ENCODE measurements at places on chromosomes 3 and 15.

DNA sequence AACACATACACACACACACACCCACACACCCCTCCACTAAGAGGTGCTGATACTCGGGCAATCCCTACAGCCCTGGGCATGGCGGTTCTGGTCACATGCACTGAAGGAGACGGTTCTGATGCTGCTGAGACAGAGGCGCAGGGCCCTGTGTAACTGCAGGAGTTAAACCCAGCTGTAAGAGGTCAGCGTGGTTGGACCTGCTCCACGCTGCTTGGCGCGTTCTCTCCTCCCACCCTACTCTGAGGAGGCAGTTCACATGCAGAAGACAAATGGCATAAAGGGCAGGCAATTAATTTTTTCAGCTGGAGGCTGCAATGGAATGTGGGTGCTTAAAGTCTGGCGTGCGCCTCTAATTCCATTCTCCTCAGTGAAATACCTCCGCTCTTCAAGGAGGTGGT is 35.2 kb downstream of the GRK7 start:
- DNase-seq: no peak

DNA sequence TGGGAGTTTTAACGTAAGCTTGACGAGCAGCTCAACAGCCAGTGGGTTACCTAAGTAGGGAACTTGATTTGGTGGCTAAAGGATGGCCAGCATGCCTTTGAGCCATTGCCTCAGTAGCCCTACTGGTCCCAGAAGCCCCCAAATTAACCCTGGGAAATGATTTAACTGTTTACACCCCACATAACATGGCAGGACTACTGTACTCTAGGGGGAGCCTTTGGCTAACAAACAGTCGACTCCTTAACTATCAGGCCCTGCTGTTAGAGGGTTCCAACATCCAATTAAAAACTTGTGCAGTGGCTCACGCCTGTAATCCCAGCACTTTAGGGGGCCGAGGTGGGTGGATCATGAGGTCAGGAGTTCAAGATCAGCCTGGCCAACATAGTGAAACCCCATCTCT is 9.4 kb upstream of the SMCO1 start:
- no peak for DNase-seq

DNA sequence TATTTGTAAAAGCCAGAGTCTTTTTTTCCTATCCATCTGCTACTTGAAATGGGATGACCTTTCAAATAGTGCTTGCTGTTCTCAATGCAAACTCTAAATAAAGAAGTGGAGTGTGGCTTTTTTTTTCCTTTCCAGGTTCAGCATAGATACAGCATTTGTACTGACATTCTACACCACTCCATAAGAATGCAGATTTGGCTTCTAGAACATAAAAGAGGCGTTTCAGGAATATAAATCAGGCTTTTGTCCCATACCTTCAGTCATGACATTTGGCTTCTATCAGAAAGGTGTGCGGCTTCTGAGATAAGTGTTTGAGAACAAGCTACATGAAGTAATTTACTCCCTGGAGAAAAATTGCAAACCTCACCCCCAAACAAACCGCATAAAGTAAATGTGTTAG is 553.1 kb downstream of the FHIT start:
- no peak for DNase-seq

- no peak for DNase-seq
These were observed 31.1 kb downstream of the ACKR4 start for GRCh38 chr3:132628157-132628556.

GRCh38 chr15:61382927-61383326 is 153.8 kb upstream of the RORA start:
- no peak for DNase-seq

DNA sequence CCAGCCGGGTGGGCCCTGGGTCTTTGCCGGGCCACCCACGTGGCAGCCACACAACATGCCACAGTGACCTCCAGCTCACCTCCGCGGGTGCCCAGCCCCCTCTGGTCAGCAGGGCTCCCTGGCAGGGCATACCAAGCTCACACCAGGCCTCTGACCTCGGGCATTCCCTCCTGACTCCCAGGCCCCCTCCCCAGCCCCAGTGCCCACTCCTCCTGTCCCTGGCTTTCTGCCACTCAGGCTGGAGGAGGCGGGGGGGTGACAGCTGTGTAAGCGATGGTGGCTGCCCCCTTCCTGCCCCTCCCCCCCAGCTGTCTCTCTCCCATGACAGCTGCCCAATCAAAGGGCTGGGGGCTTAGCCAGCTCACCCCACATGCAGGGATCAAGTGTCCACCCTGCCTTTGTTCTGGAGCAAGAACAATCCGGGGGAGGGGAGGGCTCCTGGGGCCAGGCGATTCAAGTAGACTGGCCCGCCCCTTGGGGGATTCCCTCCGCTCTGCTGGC is 3.3 kb downstream of the PCBP4 start:
- DNase-seq: no peak

DNA sequence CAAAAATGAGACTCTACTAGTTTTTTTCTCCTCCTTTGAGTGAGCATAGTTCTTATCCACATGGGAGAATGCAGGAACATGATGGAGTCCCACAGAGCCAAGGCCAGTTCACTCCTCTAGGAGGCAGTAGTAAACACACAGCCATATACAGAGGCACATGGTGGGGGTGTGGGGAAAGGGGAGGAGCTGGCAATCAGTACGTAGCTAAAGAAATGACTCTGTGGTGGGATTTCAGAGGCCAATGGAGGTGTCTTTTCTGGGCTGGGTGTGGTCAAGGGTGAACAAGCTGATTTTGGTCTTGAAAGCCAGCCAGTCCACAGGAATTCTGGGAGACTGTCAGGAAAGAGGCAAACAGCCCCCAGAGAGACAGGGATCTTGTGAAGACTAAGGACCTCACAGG is 6.6 kb upstream of the RAB11A start:
- peak; percentile 28 for DNase-seq

DNA sequence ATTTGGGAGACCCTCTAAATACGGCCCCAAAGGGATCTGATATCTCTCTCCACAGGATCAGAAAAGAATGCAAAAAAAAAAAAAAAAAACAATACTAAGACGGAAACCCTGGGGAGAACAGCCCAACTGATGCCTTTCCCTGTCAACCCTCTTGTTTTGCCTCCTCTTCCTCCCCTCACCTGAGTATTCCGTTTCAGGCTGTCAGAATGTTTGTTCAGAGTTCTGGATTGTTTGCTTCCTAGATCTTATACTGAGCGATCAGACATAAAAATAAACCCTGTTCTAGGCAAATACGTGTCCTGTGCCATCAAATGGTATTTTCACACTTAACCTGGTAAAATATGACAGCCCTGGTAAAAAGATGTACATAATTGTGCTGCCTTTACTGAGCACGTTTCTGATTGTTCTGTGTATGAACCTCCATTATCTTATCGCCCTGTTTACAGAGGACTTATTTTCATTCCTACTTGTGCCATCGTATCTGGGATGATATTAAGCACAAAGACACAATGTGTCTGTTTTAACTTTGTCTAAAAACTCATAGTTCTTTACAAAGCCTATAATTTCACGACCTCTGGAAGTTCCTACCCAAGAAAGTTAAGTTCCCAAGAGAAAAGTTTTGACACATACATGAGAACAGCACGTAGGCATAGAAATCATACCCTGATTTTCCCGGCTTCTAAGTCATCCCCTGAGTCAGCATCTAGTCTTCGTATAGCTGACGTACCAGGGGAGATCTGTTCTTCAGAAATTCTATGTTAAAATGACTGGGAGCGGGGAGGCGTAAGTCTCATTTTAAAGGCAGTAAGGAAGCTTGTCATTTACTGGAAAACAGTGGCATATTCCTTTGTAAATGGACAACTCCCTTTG is 856 bp downstream of the ZBTB38 start:
- DNase-seq: no peak

- no peak for DNase-seq
These were observed 148.6 kb downstream of the SUCNR1 start for GRCh38 chr3:152021951-152022461.

DNA sequence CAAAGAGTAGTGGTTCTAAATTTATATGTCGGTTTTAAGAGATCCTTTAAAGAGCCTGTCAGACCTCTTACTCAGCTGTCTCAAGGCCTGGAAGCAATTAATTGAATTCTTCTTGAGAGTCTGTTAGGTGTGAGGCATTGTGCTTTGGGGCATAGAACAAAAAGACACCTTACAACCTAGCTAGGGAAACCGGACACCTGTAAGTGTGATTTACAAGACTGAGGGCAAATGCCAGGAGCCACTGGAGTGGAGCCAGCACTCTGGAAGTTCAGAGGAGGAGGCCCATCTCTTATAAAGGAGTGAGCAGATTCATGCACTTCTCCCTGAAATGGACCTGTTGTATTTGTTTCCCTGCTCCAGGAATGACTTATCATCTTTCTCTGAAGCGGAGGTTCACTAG is 97.7 kb upstream of the NUDT16 start:
- no peak for DNase-seq

DNA sequence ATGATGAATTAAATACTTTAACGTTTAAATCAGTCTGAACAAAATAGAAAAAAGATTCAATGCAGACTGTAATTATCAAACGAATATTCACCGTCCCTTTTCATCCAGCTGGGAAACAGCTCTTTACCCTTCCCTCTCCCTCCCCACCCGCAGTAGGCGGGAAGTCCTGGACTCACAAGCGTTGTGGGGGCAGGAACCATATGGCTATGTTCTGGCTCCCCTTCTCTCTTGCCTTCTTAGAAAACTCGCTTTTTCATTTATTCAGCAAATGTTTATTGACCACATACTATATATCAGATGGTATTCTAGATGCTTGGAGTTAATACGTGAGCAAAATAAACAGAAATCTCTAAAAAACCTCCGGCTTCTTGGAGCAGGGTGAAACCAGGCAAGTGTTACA is 715 bp upstream of the SCAPER start:
- no peak for DNase-seq

DNA sequence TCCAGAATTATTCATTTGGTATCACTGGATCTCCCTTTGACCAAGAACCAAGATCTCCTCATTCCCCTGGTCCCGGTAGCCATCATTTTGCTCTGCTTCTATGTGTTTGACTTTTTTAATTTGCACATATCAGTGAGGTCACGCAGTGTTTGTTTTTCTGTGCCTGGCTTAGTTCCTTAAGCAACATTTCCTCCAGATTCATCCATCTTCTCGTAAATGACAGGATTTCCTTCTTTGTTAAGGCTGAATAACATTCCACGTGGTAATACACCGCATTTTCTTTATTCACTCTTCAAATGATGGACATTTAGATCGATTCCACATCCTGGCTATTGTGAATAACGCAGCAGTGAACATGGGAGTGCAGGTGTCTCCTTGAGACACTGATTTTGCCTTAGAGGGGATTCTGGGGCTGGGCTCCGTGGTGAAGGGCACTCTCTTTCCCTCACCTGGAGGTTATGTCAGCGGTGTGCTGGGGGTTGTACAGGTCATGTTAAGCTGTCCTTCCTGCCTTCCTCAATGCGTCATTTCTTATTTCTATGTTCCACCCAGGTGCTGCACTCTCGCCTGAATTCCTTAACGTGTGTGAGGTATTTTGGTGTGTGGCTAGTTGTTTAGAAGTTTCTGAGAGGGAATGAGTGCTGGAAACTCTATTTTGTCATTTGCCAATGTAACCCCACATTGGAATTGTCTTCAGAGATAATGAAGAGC is 212.2 kb downstream of the LPP start:
- no peak for DNase-seq

DNA sequence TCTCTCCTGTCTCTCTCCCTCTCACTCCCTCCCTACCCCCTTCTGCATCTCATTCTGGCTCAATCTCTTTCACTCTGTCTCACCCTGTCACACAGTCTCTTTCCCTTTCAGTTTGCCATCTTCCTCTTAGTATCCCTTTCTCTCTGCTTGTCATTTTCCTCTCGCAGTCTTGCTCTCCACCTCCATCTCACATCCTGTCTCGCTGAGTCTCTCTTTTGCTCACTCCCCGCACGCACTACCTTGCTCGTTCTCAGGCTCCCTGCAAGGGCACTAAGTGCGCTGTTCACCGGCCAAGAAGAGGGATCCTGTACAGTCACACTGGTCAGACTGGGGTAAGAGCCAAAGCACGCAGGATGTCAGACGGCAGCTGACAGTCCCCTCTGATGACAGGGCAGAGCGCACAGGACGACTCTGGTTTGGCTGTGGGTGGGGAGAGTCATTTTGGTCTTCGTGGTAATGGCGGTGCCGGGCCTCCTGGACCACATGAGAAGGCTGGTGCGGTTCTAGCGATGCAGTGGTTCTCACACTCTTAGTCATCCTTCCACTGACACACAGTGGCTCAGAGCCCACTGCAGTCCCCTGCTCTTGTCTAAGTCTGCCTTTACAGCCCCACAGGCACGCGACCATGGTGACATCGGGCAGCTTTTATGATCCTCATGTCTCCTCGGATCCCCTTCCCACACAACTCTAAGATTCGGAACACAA is 356.8 kb downstream of the FOXP1 start:
- DNase-seq: peak; percentile 54

DNA sequence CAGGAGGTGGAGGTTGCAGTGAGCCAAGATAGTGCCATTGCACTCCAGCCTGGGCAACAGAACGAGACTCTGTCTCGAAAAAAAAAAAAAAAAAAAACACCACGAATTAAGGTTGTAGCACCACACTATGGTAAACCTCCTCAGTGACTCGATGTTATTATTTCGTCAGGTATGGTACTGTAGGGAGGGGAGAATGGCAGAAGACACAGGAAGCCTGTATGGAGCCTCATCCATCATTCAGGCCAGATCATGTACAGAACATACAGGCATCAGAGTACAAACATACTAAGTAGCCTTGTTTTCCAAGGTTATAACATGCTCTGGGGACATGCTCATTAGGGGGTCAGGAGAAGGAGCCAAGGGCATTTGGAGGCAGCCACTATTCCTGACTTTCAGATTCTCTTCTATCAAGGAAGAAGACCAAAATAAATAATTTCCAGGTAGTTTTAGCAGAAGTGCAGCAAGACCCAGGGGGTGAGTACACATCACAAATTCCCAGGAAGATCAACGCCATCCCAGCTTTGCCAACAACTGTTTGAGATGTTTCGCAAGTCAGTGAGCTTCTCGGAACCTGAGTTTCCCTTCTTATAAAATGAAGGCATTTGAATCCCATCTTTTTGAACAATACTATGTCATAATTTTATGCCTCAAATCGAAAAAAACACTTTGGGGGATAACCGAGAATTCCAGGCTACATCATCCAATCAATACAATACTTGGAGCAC is 79.8 kb downstream of the FOXP1 start:
- DNase-seq: no peak

- DNase-seq: no peak
These were observed 442.0 kb downstream of the MAGI1 start for GRCh38 chr3:65596571-65597225.

DNA sequence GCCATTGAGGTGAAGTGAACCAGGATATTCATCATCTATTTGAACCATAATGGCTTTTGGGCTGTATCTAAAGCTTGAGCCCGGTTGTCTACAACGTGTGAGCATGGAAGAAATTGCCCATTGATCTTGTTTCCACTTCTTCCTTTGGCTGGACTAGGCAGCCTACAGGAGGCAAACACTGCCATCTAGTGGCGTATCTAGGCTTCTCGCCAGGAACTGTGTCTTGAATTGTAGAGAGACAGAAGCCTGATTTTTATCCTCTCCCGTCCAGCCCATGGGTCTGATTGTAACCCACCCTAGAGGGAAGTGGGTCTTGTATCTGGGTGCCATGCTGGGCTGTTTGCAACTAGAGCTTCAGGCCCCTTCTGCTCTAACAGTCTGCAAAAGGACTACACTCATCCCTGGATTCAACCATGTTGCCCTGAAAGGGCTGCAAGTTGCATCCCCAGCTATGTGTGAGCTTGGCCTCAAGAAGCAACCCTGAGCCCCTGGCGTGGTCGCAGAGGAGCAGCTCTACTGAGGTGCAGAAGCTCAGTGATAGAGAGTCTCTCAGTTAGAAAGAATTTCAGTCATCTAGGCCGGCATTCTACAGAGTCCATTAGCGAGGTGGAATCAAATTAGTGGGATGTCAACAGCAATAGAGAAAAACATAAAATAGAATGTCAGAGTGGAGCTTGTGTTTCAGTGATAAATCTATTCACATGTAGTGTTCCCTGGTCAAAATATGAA is 170.2 kb upstream of the UMPS start:
- peak; percentile 21 for DNase-seq

- no peak for DNase-seq
These were observed 17.5 kb downstream of the SENP8 start for GRCh38 chr15:72135719-72136118.
